ENCODE measurements at places on chromosomes 3 and 15.

DNA sequence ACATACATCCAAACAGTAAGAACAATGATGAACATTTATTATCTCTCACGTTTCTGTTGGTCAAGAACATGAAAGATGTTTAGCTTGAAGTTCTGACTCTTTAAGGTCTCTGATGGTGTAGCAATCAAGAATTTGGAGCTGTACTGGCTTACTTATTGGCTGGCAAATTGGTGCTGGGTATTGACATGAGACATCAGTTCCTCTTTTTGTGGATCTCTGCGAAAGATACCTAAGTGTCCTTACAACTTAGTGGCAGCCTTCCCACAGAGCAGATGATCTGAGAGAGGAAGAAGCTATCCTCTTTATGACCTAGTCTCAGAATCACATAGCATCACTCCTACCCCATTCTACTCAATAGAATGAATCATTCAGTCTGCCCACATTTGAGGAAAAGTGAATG lies 309.8 kb upstream of the DCBLD2 start:
- DNase-seq, result no peak

- DNase-seq, result no peak
Observed at GRCh38 chr15:70164156-70164900, 66.6 kb upstream of the TLE3 start.

DNA sequence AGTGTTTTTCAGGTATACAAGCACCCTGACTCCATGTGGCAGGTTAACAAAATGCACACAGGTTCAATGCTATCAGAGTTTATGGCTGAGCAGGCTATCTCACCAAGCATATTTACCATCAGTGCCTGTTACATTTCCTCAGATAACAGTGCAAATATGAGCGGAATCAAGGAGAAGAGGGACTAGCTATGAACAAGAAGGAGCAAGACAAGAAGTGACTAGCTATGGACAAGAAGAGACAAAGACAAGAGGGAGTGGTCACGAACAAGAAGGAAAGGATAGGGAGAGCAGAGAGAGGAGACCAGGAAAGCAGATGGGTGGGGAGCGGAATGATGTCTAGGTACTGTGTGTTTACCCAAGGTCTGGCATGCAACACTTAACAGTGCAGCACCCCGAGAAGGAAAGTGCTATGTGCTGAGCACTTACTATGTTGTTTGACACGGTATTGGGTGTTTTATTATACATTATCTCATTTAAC lies 8.6 kb downstream of the ILDR1 start:
- DNase-seq, result no peak

DNA sequence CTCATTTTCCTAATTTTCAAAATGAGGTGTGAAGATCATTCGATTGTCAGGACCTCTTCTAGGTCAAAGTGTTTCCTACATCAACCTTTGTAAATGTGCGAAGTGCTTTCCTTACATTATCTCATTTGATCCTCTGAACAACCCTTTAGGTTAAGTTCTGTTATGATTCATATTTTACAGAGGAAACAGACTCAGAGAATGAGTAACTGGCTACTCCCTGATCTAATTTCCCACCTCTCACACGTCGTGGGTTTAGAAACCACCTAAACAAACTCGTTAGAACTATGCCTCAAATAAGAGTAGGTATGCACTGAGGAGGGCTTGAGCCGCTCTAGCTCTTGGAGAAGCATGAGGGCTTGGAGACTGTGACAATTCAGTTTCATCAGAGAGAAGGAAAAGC lies 148.6 kb downstream of the CD47 start:
- no peak for DNase-seq
